Right lobe of liver (tissue), 6 donors: ENCODE measurements at places on chromosomes 12 and 14. TPM values are rescaled to one million over a fixed set of nuclear protein-coding genes. Genes with fewer than 3 reads are reported as not detected.

DNA sequence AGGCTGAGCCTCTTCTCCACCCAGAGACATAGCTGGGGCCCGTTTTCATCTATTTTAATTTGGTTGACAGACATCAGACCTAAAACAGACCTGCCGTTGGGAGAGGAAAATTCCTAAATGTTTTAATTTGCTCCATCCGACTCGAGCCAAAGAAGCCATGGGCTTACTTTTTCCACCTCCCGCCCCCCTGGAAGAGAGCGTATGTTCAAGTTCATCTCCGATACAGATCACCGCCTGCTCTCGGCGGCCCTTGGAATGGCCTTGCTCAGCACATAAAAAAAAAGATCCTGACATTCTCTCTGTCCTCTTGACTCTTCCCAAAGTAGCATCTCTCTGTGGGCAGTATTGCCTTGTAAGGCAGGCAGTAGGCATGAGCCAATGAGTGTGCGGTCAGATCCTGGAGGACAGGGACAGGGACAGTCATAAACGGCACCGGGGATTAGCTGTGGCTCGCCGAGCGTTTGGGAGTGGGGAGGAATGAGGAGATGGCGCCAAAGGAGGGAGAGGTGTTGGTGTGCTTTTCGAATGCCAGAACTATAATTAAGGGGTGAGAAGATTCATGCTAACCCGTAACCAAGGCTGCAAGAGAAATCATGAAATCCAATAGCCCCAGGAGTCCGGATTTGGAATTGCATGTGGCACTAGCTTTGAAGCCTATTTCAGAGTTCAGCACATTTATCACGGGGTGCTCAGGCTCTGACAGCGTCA, 47.9 kb upstream of the MEG3 start:
- H3K27me3 ChIP-seq, result no peaks in the 10 kb centered on the region
- H3K27ac ChIP-seq, result no peak overlapping the region
- H3K36me3 ChIP-seq, result no peaks in the 10 kb centered on the region
- DNase-seq, result no peak
- no peaks in the 10 kb centered on the region for H3K4me1 ChIP-seq

DNA sequence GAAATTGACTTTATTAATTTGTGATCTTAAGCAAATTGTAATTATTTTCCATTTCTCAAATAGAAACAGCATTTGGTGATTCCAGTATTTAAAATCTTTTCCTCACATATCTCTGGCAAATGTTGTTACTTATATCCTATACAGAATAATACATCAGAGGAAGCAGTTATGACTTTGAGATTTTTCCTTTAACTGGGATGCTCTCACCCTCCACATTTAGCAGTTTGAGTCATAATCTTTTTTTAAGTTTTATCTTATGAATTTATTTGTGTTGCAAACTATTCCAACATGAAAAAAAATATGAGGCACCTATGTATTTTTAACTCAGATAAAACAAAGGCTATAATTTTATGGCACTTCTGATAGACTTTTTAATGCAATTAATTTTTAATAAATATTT, 311.8 kb downstream of the TMTC2 start:
- no peaks in the 10 kb centered on the region for H3K27me3 ChIP-seq
- no peaks in the 10 kb centered on the region for H3K36me3 ChIP-seq
- H3K4me1 ChIP-seq, result no peaks in the 10 kb centered on the region

ADAMTS20 gene
- total RNA-seq, result not detected

- H3K27me3 ChIP-seq, result no peaks in the 10 kb centered on the region
- DNase-seq, result no peak
- H3K4me3 ChIP-seq, result no peak overlapping the region
- H3K4me1 ChIP-seq, result no peaks in the 10 kb centered on the region
Observed at GRCh38 chr14:30138567-30138966, 210.9 kb upstream of the PRKD1 start.

DNA sequence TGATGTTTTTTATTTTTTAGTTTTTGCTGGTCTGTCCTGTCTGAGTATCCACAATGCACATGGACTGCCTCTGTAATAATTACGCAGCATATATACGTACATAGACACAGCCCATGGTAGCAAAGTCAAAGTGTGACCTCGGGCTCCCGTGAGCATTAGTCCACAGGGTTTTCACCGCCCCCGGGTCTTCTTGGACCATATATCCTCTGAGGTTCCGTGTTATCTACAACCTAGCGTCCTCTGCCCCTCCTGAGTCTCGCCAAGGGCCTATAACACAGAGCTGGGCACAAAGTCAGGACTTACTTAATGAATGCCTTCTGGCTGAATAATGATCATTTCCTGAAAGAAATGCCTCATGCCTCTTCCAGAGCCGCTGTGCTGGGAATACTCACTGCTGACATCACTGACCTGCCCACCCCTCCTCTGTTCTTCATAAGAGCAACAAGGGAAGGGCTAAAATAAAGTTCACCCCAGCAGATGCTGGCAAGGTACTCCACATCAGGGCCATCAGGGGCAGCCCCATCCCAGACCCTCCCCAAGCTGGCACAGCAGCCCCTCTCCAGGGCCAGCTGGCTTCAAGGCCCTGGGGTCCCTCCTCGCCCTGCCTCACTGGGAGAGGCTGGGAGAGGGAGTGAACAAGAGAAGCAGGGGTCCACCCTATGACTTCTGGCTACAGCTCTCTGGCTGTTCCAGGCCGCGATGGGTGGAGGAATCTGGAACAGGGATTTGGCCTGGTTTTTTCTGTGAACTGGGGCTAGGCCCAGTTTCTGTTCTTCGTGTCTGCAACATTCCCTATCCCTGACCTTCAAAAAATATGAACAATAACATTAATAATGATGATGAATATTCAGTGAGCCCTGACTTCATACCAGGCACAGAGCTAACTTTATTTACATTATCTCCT, 7.9 kb downstream of the HDAC7 start:
- DNase-seq, result no peak
- peak overlapping the region; percentile 58 for H3K27ac ChIP-seq
- H3K4me3 ChIP-seq, result no peak overlapping the region
- H3K4me1 ChIP-seq, result no peaks in the 10 kb centered on the region

DNA sequence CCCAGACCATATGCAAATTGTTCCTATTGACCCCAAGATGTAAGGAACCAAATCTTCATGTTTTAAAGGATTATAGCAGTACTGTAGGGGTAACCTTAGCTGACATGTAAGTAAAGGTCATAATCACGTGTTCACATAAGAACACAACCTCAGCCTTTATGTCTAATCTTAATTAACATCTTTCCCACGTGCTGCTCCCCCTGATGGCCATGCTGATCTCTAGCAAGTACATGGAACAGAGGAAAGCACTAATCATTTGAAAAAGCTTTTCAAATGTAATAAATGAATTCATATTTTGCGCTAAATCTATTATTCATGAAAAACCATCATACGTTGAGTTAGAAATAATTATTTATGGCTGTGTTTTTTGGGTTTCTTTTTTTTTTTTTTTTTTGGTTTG, 30.5 kb upstream of the ITPR2 start:
- H3K4me1 ChIP-seq, result no peaks in the 10 kb centered on the region
- DNase-seq, result no peak
- no peaks in the 10 kb centered on the region for H3K36me3 ChIP-seq
- no peak overlapping the region for H3K4me3 ChIP-seq

DNA sequence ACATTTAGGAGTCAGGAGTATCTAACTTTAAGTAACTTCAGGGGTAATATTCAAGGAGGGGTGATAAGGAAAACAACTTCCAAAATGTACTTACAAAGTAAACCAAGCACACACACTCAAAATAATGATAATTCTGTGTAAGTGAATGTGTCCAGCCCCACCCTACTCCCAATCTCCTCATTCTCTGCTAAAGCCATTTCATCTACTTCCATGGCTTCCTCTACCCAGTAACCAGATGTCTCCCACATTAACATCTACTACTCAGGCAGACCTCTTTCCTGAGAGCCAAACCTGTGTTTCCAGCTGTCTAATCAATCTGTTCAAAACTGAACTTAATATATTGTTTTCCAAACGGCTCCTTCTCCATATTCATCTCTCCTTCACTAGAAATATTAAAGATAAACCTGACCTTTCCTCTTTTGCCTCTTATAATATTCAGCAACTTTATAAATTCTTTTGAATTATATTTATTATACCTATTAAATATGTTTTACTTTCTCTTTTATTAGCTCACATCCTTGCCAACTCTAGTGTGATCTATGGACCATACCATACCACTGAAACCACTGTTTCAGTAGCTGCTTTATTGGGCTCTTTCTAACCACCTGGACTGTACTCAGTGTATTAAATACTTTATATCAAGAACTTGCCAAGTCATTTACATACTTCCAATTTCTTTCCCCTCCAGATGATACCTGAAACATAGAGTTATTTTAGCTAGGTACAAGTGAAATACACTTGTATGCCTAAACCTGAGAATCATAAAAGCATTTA, 170.7 kb downstream of the PPFIA2 start:
- H3K27ac ChIP-seq, result no peak overlapping the region
- H3K4me3 ChIP-seq, result no peak overlapping the region
- no peaks in the 10 kb centered on the region for H3K36me3 ChIP-seq
- H3K27me3 ChIP-seq, result no peaks in the 10 kb centered on the region

DNA sequence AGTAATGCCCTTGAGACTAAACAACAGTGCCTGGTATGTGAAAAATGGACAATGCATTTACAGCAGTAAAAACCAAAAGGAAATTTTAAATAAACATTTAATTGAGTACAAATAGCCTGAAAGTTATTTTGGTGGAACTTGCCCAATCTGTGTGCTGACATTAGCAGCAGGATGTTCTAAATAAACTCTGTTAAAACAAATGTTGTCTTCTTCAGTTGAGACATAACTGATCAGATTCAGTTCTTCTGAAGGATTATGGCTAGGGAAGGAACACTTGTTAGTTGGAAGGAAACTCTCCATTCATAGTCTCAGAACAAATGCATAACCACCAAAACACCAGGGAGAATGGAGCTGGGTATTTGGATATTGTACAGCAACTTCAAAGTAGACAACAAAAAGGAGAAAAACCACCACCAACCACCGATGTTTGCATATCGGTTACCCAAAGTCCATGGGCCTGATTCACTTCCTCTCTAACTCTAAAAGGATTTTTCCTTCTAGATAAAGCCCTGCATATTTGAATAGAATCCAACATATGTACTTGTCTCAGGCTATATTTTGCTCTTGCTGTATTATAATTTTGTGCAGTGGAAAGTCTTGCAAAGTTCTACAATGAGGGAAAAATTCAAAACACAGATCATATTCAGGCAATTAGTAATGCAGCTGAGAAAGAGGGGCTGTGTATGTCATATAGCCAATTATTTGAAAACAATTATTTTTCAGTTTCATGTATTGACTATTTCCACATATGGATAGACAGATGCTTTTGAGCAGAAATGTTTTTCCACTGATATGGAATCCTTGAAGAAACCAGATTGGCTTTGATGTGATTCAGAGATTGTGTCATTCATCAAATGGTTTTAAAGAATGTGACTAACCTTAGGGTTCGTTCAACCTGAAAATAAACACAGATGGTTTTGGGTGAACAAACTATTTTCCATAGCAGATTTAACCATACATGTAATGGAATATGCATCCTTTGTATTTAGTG, 152.2 kb upstream of the BMP4 start:
- no peak overlapping the region for H3K27ac ChIP-seq
- H3K4me3 ChIP-seq, result no peak overlapping the region
- no peaks in the 10 kb centered on the region for H3K27me3 ChIP-seq
- H3K4me1 ChIP-seq, result no peaks in the 10 kb centered on the region

DNA sequence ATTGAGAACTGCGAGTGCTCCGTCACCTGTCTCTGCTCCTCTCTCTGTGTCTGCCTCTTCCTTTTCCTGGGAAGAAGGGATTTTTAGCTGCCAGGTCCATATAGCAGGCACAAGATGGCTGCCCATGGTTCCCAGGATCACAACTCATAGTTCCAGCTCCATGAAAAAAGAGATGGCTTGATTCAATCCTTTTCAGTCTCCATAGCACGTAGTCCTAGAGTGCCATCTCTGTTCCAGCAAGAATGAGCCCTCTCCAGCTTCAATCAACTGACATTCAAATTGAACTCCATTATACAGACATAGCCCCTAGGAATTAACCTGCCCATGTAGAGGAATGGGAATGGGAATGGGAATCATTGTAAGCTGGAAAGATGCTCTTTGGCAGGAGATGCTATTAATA, 34.7 kb upstream of the RTRAF start:
- no peaks in the 10 kb centered on the region for H3K27me3 ChIP-seq
- no peak overlapping the region for H3K4me3 ChIP-seq
- DNase-seq, result no peak
- no peaks in the 10 kb centered on the region for H3K4me1 ChIP-seq
- H3K27ac ChIP-seq, result no peak overlapping the region

- H3K36me3 ChIP-seq, result no peaks in the 10 kb centered on the region
- H3K4me1 ChIP-seq, result no peaks in the 10 kb centered on the region
- no peaks in the 10 kb centered on the region for H3K27me3 ChIP-seq
- no peak overlapping the region for H3K27ac ChIP-seq
Observed at GRCh38 chr12:1047898-1048660, 57.1 kb downstream of the ERC1 start.

DNA sequence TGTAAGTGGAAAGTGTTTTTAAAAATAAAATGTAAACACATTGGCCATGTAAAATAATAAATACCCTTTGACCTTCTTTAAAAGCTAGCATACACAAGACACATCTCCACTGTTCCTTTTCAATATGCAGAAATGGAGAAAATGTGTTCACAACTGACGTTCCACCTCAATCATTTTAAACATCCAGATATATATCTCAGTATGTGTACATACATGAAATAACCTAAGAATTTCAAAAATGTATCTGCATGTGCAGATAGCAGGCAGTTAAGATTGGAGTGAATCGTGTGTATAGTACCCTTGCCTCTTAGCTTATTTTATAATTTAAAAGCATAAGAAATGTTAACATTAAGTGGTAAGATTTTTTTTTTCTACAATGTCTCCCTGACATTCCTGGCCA, 406.2 kb upstream of the FLRT2 start:
- H3K4me1 ChIP-seq, result no peaks in the 10 kb centered on the region
- H3K4me3 ChIP-seq, result no peak overlapping the region
- H3K27ac ChIP-seq, result no peak overlapping the region
- no peaks in the 10 kb centered on the region for H3K27me3 ChIP-seq
- H3K36me3 ChIP-seq, result no peaks in the 10 kb centered on the region

BCL2L14 gene
- 1.1 TPM for total RNA-seq

GRCh38 chr12:9667403-9668160, 1.9 kb upstream of the CLEC2D start:
- no peak overlapping the region for H3K27ac ChIP-seq
- no peaks in the 10 kb centered on the region for H3K4me1 ChIP-seq
- no peaks in the 10 kb centered on the region for H3K36me3 ChIP-seq
- H3K27me3 ChIP-seq, result no peaks in the 10 kb centered on the region

GCH1 gene
- total RNA-seq, result 48.8 TPM

L3HYPDH gene
- 38.6 TPM for total RNA-seq

- no peaks in the 10 kb centered on the region for H3K4me1 ChIP-seq
- no peak overlapping the region for H3K4me3 ChIP-seq
- H3K36me3 ChIP-seq, result no peaks in the 10 kb centered on the region
- H3K27me3 ChIP-seq, result no peaks in the 10 kb centered on the region
- DNase-seq, result no peak
Observed at GRCh38 chr14:36773558-36773957, 111.9 kb downstream of the PAX9 start.

DNA sequence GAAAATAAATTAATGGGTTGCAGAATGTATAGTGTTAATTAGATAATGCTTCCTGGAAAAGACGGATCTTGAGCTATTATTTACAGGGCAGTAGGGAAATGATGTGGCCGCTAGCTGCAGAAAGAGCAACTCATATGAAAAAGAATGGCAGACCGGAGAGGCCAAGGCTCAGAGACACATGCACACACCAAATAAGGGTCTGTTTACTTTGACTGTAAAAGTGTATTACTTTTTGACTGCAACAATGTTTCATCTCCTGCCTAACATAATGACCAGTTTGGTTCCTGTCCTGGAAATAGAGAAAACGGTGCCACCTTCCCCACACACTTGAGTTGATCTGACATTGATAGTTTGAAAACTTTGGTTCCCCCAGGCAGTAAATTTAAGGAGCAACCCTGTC, 290.9 kb downstream of the CACNA1C start:
- no peaks in the 10 kb centered on the region for H3K27me3 ChIP-seq
- H3K36me3 ChIP-seq, result no peaks in the 10 kb centered on the region
- H3K4me1 ChIP-seq, result no peaks in the 10 kb centered on the region
- H3K4me3 ChIP-seq, result no peak overlapping the region
- no peak overlapping the region for H3K27ac ChIP-seq

TSHR gene
- total RNA-seq, result not detected
